ENCODE measurements at places on chromosomes 16 and 17. TPM values are rescaled to one million over a fixed set of nuclear protein-coding genes. Genes with fewer than 3 reads are reported as not detected.

GRCh38 chr16:77290451-77291115, 91.4 kb downstream of the SYCE1L start:
- DNase-seq, result peak; percentile 34

- DNase-seq, result no peak
Observed at GRCh38 chr16:88505405-88506082, 52.5 kb downstream of the ZFPM1 start.

GRCh38 chr17:80959330-80960036, 32.2 kb upstream of the CHMP6 start:
- peak; percentile 98 for DNase-seq

Gene MPP2
- 2.3 TPM for total RNA-seq

- DNase-seq, result no peak
Observed at GRCh38 chr17:40188694-40189093, 11.4 kb downstream of the RAPGEFL1 start.

DNA sequence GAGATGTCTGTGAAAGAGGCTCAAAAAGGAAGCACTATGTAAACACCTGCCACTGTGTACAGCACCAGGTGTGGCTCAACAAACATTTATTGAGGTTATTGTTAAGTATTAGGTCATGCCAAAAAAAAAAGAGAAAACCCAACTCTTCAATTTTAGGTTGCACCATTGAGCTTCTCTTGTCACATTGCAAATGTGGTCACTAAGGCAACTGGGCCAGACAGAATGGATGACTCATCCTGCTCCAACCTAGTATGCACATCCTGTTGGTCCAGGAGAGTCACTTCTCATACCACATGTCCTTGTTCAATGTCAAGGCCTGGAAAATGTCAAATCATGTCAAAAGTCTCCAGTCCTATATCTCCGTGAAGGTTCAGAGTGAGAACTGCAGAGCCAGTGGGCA, 25.0 kb downstream of the HOXB1 start:
- DNase-seq, result peak; percentile 82

DNA sequence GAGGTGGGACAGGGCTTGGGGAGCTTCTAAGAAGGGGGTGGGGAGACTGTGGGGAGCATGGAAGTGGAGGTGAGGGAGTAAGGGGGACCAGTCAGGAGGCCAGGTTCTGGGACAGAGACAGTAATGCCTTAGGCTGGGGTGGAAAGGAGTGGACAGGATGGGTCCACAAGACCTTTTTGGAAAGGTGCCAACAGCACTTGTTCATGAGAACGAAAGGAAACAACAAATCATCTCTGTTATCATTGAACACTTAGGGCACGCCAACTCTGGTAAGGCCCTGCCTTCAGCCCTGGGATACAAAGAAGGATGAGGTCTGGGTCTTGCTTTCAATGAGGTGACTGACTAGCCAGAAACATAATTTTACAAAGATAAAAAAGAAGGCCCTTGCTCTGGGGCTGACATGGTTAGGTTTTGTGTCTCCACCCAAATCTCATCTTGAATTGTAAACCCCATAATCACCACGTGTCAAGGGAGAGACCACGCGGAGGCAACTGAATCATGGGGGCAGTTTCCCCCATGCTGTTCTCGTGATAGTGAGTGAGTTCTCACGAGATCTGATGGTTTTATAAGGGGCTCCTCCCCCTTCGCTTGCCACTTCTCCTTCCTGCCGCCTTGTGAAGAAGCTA, 113.8 kb downstream of the SLC39A11 start:
- DNase-seq, result no peak

GRCh38 chr16:47905771-47906170, 250.0 kb downstream of the ABCC12 start:
- peak; percentile 66 for DNase-seq

DNA sequence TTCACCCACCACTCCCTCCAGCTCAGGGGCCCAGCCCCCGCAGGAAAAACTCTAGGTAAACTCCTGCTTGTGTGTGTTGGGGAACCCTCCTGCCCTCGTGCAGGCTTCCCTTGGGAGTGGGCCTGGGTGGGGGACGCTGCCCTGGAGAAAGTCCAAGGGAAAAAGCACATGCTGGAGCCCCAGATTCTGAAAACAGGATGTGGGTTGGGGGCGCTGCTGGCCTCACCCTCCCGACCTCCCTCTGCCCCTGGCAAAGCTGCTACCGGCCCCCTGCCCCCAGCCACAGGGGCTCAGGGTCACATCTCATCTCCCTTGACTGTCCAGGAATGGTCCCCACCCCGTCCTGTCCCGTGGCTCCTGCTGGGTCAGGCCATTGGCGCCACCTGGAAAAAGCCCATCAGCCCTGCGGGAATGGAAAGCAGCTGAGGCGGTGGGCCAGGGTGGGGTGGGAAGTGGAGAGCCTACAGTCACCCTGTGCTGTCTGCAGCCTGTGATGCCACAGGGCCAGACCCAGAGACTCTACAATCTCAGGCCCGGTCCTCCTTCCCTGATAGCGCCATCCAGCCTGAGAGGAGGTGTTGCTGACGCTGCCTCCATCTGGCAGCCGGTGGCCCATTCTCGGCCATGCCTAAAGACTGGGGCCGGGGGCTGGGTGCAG, 2.5 kb upstream of the GJD3 start:
- DNase-seq, result no peak

GRCh38 chr17:67525239-67526135, 148.4 kb downstream of the PITPNC1 start:
- no peak for DNase-seq

Gene LRRC75A
- total RNA-seq, result 0.51 TPM

DNA sequence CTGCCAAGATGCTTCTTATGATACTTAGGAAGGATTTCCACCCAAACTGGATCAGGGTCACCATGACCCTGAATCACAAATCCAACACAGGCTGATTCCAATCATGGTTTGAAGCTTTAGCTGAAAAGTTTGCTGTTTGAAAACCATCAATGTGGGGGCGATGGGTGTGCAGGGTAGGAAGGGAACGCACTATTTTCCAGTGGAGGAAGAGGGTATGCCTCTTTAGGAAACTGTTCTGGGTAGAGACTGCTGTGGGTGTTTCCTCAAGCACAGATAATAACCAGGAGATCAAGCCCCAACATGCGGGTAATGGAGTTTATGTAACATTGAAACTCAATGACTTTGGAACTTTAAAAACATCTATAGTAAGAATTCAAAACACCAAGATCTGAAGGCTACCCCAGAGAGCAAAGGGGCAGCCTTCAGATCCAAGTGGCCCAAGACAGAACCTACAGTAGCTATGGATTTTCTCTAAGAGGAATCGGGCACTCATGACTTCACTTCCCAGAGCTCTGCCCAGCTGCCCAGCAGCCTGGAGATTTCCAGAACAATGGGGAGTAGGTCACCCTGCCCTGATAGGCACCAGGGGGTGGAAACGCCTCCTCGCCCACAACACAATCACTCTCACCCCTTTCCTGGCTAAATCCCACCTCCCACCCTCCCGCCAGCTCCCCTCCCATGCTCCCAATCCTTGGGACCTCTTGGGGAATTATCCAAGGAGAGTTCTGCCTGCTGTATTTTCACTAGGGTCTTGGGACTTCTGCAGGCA, 22.8 kb downstream of the TRIM25 start:
- DNase-seq, result no peak

Gene KCNG4
- total RNA-seq, result 0.05 TPM

GRCh38 chr16:28155293-28155692, 56.5 kb downstream of the XPO6 start:
- DNase-seq, result no peak

GRCh38 chr17:43949781-43950180, 4.0 kb downstream of the PYY start:
- DNase-seq, result peak; percentile 22

DNA sequence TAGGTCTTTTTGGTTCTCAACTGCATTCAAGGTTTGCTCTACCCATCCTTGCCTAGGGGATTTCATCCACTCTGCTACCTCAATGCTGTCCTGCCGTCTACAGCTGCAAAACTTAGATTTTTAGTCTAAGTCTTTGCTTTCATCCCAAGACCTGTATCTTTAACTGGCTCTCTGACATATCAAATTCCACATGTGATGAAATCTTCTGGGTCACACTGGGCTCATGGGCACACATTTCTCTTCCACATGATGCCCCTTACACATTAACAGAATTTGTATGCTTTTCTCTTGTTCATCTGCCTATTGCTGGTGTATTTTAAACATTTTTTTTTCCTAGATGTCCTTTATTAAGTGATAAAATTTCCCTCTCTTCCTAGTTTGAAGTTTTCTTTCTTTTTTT, 39.6 kb downstream of the MAF start:
- DNase-seq, result no peak

DNA sequence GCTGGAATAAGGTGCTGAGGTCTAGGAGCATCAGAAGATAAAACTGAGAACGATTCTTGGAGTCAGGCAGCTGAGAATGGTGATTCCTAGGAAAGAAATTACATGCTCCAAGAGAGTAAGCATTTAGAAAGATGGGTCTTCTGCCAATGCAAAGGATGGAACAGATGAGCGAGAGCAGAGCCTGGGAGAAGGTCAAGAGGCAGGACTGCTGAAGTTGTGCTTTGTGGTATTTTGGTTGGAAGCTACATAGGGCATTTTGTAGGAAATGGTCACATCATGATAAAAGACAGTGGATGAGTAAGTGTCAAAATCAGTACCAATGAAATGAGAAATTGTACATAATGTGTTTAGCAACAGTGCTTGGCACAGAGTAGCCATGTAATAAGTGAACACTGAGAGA, 1.4 kb upstream of the CRYM start:
- DNase-seq, result no peak

DNA sequence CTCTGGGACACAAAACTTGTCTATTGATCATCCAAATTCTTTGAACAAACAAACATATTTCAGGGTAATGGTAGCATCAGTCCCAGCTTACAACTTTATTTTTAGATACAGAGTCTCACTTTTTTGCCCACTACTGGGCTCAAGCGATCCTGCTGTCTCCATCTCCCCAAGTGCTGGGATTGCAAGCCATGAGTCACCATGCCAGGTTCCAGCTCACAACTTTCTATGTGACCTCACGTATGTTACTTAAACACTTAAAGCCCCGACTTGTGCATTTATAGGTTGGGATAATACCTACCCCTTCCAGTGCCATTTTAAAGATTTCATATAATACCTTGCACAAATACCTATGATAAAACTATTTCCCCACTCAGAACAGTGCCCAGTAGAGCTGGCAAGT, 42.0 kb upstream of the KSR1 start:
- no peak for DNase-seq

DNA sequence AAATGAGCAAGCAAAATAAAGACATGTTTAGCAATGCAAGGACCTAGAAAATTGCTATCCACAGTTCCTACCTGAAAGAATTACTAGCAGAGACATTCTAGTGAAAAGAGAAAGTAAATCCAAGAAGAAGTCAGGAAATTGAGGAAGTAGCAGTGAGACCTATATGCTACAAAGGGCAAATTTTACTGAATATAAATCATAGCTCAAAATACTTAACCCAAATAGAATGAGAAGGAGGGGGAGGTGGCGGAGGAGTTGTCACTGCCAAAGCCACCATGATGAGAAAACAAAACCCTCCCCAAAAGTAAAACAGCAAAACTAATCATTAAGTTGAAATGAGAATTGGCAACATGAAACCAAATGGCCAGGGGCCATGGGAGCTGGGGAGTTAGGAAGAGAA, 39.3 kb downstream of the PITPNM3 start:
- no peak for DNase-seq

Gene MRPL12
- 26.6 TPM for total RNA-seq

GRCh38 chr16:6602405-6602804, 730.2 kb upstream of the RBFOX1 start:
- DNase-seq, result no peak

Gene TRPV3
- 0.26 TPM for total RNA-seq

DNA sequence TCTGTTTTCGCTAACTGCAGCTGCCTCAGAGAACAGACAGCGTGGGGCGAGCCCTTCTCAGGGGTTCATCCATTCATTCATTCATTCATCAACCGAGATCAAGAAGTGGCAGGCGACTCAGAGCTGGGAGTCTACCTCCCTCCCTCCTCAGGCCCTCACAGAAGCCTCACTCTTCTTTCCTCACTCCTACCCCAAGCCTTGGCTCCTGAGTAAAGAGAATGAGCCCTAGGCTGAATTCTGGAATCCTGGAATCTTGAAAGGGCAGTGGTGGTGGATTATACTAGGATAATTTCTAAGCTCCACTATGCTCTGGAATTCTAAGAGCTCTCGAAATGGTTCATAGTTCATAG, 2.3 kb upstream of the DLX3 start:
- no peak for DNase-seq

GRCh38 chr17:2323629-2324314, 12.5 kb downstream of the TSR1 start:
- no peak for DNase-seq

Gene CD79B
- 0.99 TPM for total RNA-seq

Gene RAD51D
- 4.6 TPM for total RNA-seq

DNA sequence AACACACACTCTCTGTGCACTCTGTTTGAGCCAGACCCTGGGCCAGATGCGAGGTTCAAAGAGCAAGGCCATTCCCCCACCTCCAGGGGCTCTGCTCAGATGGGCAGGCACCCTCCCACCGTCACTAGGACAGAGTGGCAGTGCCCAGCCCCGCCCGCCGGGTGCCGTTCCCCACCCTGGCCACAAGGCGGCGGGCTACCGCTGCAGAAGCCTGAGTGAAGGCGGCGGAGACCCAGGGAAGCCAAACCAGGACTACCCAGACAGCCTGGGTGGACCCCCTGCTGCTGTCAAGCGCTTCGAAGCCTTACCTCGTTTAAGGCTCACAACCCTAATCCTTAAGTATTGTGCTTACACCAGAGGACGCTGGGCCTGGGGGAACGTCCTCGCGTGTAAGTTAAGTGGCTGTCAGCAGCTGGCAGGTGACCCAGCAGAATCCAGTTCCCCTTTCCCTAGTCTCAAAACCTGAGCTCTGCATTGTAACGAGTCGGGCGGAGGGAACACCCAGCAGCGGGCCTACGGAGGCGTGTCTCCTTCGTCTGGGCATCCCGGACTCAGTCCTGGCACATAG, 4.5 kb downstream of the ARHGAP27 start:
- DNase-seq, result peak; percentile 69

Gene GJD3
- not detected for total RNA-seq

Gene CA5A
- total RNA-seq, result not detected

DNA sequence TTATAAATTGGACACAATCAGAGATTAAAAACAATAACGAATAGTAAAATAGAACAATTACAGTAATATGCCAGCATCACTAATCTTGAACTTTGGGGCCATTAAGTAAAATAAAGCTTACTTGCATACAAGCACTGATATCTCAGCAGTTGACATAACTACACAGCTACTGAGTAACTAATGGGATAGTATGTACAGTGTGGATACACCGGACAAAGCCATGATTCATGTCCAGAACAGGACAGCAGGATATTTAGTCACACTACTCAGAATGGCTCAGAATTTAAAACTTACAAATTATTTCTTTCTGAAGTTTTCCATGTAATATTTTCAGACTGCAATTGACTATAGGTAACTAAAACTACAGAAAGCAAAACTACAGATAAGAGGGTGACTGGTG, 427.5 kb downstream of the CDH13 start:
- DNase-seq, result no peak

Gene COIL
- total RNA-seq, result 16.7 TPM

GRCh38 chr17:41722231-41722630, 10.1 kb downstream of the GAST start:
- no peak for DNase-seq

All from myocyte (in vitro differentiated cells).